ENCODE measurements at places on chromosomes 5 and 9. TPM values are rescaled to one million over a fixed set of nuclear protein-coding genes. Genes with fewer than 3 reads are reported as not detected.

The FOXD4L5 gene
- total RNA-seq: 0.08 TPM

The GKAP1 gene
- total RNA-seq: 22.5 TPM

The NR6A1 gene
- total RNA-seq: 1.0 TPM

- no peak for DNase-seq
Observed at GRCh38 chr5:145948921-145949320, 12.5 kb downstream of the SH3RF2 start.

- no peak for DNase-seq
Observed at GRCh38 chr5:73994963-73995362, 369.0 kb downstream of the ARHGEF28 start.

- DNase-seq: no peak
Observed at GRCh38 chr5:131709043-131709442, 74.0 kb upstream of the RAPGEF6 start.

- DNase-seq: no peak
Observed at GRCh38 chr9:34374339-34374738, 2.4 kb downstream of the MYORG start.

- DNase-seq: no peak
Observed at GRCh38 chr5:39544941-39545340, 120.2 kb upstream of the DAB2 start.

DNA sequence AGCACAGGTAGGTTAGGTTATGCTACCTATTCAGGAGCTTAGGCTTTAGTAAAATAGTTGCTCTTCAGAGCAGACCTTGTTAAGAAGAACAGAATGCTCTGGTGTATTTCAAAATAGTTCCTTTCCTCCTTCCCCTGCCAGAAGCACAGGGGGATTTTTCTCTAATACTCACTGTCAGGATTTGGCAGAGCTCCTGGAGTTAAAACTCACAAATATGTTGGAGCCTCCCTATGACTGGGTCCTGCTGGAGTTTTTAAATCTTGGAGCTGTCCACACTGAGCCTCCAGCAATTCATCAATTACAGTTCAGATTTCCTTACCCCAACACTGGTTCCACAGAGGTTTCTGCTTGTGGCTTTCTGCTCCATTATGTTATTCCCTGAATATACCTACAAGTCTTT is 1233.8 kb upstream of the WWC1 start:
- no peak for DNase-seq

- no peak for DNase-seq
Observed at GRCh38 chr5:180668835-180669596, 19.6 kb upstream of the FLT4 start.

DNA sequence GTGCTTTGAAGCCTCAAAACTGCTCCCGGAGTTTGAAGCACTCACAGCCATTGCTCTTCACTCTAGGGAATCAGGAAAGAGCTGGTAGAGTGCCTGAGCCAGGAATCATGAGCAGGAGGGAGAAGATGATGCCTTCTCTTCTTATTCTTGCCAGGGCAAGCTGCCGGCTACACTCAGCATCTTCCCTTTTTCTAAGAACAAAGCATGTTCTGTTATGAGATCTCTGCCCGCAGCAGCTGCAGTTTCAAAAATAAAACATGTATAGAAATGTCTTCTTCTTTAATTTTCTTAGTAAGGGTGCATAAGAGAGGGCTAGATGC is 57.9 kb upstream of the RICTOR start:
- DNase-seq: no peak
